ENCODE measurements at places on chromosomes 7 and 10.
A peak's percentile ranks its signal among the peaks of the same experiment; 100 is the strongest.

GRCh38 chr10:13396369-13396768 is 48.3 kb upstream of the SEPHS1 start:
- DNase-seq = no peak

DNA sequence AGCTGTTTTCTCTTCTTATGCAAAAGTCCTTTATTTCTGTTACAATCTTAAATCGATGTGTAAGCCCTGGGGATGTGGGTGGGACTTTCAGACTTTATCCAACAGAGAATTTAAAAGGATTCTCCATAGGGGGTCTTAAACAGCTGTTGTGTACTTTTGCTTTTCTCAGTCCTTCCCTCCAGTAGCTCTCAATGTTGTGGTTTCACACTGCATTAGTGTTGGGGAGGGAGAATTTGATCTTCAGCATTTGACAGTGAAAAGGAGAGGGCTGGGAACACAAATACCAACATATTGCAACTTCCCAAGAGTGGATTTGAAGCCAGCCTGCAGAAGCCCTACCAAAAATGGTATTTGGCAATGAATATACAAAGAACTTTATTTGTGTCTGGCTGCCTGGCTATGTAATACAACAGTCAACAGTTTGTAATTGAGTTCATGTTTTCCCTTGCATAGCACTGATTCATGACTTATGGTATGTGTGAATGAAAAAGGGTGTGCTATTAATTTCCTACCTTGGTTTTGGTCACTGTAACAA is 80.1 kb upstream of the CAPZA2 start:
- no peak for DNase-seq

GRCh38 chr7:153052206-153052605 is 292.7 kb downstream of the ACTR3B start:
- DNase-seq = no peak

DNA sequence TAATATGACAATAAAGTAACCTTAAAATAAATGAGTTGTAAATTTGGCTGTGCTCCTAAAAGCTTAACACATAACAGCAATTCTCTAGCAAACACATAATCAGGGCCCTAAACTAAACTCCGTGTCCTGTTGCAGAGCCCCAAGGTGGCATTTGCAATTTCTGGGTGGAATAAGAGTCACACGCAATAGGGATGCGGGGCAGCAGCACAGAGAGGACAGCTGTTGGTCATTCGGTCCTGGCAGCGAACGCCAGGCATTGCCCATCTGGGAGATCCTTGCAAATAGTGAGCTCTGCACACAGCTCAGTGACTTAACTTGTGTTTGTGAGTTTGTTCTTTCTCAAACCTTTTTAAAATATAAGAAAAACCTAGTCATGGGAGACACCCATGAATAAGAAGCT is 25.7 kb downstream of the PAXIP1 start:
- DNase-seq = no peak

DNA sequence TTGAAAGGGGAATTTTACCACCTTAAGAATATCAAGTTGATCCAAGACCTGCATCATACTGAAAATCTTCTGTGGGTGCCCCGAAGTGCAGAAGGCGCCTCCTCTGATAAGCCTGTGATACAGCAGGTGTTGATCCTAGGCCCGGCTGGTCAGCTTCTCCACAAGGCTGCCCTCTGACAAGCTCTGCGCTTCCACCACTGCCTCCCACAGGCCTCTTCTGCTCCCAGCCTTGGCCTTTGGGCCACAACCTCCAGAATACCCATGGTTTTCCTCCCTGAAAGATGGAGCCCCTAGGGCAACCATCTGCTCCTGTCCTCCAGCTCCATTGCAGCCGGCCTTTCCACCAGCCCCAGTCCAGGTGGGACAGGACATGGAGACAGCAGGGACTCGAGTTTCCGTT is 5.6 kb upstream of the OGDHL start:
- DNase-seq = no peak

GRCh38 chr10:62690703-62691102 is 113.8 kb upstream of the ADO start:
- DNase-seq = no peak

- DNase-seq = no peak
These were observed 58.8 kb downstream of the CAV1 start for GRCh38 chr7:116583653-116584052.

DNA sequence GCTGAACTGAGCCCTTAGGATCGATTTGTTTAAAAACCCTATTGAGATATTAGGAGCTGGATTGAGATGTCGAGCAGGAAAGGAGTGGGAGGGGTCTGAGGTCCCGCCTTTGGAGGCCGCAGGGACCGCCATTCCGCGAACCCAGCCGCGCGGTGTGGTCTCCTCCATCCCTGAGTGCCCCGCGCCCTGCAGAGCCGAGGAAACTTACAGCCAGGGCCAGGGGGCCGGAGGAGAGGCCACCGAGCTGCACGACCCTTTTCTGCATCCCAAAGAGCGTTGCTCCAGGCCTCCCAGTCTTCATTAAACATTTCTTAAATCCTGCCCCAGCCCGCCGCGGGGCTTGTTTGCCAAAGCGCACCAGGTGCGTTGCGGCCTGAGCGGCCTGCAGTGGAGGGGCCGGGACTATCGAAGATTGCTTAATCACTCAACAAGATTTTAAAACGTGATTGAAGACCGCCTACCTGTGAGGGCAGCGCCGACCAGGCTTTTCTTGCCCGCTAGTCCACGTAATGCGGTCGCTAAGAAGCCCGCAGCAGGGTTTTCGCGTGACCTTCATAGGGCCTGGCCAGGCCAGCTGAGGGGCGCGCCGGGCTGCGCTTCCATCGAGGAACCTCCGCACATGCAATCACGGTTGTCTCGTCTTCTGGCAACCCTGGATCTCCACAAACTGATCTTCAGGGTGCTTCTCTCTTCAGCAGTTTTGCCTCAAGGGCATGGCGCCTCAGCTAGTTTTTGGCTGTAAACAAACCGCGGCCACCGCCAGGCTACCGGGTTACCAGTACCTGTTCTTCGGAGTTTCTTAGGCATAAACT is 2.0 kb upstream of the CTBP2 start:
- DNase-seq = no peak

DNA sequence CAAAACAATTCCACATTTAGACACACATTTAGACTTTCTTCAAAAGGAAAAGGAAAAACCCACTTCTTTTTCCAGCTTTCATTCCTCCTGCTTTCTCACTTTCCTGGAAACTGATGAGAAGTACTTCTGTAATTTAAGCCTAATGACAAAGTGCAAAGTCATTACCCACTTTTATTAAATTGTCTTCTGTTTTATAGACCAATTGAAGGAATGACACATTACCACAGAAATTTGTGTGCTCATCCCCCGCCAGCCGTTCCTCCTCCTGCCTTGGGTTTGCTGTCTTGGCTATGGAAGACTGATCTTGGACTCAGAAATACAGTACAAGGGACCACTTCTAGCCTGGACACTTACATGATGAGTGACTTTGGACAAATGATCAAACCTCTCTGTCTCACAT is 717.8 kb downstream of the SORCS3 start:
- DNase-seq = no peak

DNA sequence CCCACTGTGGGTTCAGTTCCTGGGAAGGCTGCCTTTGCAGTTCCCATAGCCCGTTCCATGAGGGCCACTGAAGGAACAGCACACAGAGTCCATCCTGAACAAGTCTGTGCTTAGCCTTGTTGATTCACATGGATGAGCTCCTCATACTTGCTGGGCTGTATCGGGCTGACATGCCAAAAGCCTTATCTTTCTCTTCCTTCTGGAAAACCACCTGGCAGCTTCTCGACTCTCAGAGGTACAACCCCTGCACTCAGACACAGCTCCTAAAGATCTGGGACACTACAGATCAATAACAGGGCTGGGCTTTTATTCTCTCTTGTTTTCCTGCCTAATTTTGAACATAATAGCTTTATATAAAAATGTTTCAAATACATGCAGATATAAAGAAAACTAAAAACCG is 667.2 kb downstream of the SDK1 start:
- no peak for DNase-seq

- no peak for DNase-seq
These were observed 32.1 kb upstream of the HECTD2 start for GRCh38 chr10:91378061-91378460.

DNA sequence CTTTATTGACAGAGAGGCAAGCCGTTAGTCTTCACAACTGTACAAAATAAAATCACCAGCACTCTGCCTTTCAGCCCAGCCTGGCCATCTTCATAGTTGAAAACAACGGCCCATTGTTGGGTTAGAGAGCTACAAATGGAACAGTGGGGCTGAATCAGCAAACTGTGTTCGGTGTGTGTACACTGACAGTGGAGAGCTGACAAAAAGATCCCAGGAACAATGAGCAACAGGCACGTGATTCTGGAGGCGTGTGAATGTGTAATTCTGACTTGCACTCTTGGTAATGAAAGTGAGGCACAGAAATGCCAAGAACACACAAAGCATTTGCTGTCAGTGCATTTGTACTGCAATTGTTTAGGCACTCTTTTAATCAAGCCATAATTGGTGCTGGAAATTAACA is 303.7 kb downstream of the WDR11 start:
- peak; percentile 57 for DNase-seq

GRCh38 chr7:25739143-25739542 is 412.9 kb upstream of the NFE2L3 start:
- no peak for DNase-seq

- DNase-seq = no peak
These were observed 66.5 kb downstream of the VPS50 start for GRCh38 chr7:93298671-93299070.

Measured in MCF 10A (cell line).